ENCODE measurements at places on chromosomes 3 and 15.
A peak's percentile ranks its signal among the peaks of the same experiment; 100 is the strongest.

- DNase-seq, result no peak
These were observed 85.1 kb downstream of the LPP start for GRCh38 chr3:188239035-188239434.

DNA sequence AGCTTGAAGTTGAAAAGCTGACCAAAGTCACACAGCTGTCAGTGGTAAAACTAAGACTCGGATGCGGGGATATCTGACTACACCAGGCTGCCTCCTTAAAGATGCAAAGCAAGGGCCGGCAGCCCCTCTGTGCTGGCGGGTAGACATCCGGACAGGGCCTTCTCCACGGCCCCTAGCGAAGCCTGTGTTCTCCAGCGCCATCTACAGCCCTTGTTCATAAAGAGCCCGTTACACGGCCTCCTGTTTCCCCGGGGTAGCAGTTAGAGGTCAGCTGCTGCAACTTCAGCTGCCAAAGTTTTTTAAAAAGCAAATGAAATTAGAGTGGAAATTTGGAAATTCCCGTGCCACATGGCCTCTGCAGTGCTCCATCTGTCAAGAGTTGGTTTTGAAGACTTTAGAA, 383.0 kb downstream of the TBL1XR1 start:
- DNase-seq, result peak; percentile 20

DNA sequence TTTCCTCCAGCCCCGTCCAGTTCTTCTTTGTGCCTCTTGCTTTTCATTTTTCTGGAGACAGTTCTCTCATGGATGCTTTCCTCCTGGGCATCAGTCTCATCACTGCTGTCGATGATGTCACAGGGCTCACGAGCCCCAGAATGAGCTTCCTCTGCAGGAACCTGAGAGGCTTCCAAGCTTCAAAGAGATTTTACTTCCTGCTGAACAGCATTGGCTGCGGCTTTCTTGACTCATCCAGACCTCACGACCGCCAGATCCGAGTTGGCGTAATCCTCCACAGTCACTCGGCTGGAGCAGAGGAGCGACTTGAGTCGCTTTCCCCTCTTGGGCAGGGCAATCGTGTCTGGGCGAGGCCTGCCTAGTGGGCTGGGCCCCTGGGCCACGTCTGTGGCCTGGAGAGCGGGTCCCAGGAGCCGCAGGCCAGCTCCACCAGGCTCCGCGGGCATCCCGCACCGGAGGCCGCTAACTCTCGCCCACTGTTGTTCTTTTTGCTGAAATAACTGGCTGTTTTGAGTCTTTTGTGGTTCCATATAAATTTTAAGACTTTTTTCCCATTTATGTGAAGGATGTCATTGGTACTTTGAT, 20.8 kb upstream of the FAN1 start:
- no peak for DNase-seq

- no peak for DNase-seq
These were observed 112.3 kb downstream of the CDIN1 start for GRCh38 chr15:36691579-36692357.

DNA sequence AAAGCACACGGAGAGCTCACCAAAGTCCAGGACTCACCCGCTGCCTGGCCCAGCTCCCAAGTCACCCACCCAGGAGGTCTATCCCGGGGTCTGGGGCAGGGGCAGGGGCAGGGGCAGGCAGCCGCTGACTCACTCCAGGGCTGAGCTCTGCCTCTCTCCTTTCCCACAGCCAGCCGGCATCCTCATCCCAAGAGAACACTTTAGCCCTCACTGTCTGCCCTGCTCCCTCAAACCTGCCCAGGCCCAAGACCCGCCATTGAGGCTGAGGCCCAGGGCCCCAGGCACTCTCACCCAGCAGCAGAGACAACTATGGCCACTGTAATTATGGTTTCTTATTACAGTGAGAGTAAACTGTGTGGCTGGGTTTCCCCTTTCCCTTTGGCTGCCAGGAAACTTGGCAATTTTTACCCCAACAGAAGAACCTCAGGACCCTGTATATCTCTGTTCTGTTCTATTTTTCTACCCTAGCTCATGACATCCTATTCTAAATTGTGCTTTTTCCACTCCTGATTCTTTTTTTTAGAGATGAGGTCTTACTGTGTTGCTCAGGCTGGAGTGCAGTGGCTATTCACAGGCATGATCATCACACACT, 53.0 kb downstream of the IQSEC1 start:
- DNase-seq, result no peak
